ENCODE measurements at places on chromosomes 5 and 9.

DNA sequence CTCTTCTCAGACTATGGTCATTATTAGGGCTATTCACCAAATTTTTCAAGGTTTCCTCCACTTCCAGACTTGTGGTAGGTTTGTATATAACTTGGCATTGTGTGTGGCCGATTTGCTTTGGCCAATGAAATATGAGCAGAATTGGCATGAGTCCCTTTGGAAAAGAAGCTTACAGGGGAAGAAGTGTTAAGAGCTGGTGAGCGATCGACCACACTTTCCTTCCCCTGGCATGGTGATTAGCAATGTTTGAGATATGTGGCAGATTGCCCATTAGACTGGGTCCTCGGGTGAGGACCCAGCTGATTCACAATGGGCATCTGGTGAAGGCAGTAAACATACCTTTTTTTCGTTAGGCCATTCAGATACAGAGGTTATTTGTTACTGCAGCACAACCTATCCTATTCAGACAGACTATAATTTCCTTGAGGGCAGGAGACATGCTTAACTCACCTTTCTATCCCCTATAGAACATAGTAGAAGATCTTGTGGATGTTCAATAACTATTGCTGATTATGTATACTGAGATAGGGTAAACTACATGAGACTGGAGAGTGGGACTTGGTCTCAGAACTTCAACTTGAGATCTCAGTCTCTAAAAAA is 62.8 kb upstream of the KLF9 start:
- DNase-seq: no peak

DNA sequence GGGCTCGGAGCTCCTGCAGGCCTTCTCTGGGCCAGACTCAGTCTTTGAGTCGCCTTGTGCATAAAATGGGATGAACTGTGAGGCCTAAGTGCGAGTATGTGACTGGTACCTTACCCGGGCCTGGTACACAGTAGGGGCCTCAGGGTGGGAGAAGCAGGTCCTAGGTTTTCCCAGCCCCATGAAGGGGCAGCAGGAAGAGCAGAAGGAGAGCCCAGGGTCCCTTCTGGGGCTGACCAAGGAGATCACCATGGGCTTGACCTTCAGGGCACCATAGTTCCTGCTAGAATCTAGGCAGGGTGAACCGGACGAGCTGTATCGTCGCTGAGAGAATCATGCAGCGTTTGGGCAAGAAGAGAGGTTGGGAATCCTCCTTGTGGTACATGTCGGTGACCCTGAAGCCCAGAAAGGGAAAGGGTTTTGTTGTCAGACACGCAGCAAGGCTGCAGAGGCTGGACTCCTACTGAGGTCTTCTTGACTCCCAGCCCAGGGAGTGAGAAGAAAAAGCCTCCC is 373 bp upstream of the PHYKPL start:
- DNase-seq: no peak

DNA sequence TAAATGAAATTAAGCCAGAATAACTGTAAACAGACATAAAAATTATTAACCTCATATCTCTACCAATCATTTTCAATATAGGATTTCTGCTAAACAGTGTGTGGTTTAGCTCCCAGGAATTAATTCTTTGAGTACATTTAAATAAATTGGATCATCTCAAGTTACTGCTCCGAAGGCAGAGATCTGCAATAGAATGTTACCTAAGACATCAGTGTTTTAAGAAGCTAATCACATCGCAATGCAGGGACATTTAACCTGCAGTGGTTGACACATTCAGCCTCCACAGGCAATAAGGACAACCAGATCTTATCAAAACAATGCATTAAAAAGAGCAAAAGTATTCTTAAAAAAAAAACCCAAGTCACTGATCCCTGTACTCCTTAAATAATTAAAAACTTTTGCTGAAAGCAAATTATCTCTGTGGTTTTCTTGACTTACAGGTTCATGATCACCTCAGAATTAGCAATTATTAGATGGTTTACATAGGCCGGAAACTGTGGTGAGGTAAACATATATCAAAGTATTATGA is 45.7 kb downstream of the PRDM6 start:
- no peak for DNase-seq

GRCh38 chr5:170748951-170749471 is 34.5 kb upstream of the GABRP start:
- DNase-seq: no peak

GRCh38 chr5:161138751-161139455 is 286.9 kb upstream of the ATP10B start:
- no peak for DNase-seq

DNA sequence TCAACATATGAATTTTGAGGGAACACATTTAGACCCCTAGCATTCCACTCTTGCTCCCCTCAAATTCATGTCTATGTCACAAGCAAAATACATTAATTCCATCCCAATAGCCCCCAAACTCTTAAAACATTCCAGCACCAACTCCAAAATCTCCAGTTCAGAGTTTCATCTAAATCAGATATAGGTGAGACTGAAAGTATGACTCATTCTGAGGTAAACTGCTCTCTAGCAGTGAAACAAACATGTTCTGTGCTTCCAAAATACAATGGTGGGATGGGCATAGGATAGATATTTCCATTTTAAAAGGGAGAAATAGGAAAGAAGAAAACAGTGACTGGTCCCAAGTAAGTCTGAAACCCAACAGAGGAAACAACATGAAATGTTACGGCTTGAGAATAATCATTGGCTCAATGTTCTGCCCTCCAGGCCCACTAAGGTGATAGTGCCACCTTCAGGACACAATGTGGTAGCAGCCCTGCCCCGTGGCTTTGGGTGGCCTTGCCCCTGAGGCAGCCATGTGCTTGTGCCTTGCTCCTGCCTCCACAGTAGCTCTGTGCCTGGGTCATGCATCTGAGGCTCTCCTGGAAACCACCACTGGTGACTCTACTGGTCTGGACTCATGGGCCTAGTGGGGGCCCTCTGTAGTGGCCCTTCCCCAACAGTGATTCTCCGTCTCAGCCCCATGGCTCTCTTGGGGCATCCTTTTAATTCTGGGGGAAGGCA is 36.4 kb upstream of the IPPK start:
- no peak for DNase-seq

- no peak for DNase-seq
Observed at GRCh38 chr5:167280111-167280510, 1011.3 kb upstream of the WWC1 start.

DNA sequence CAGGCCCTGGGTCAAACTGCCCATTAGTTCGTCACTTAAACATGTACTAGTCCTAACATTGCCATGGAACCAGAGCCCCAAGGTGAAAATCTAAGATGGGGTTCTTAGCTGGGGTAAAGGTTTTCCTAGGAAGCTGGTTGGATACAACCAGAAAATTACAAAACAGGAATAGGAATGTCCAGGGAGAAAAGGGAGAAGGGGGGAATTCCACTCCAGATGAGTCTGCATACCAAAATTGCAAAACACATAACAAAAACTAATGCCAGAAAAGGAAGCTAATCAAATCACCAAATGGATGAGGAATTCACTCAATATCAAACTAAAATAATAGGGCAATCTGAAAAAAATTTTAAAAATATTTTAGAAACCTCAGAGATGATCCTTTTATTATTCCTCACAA is 396.2 kb downstream of the EFNA5 start:
- DNase-seq: no peak

DNA sequence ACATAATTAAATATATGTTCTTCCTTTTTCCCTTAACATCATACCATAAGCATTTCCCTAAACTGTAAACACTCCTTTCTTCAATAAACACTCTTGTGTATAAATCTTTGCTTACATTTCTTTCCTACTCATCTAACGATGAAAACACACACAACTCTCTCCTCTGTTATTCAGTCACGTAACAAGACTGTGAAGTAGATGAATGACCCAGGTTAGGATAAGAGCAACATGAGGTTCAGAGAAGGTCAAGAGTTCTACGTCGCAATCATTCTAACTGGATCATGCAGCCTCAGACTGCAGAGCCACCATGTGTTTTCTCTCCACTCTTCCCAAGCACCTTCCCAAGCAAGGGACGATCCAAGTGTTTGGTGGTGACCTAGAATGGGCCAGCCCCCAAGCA is 70.5 kb upstream of the SPTLC1 start:
- no peak for DNase-seq

- no peak for DNase-seq
Observed at GRCh38 chr9:98634685-98635336, 73.9 kb downstream of the GABBR2 start.

DNA sequence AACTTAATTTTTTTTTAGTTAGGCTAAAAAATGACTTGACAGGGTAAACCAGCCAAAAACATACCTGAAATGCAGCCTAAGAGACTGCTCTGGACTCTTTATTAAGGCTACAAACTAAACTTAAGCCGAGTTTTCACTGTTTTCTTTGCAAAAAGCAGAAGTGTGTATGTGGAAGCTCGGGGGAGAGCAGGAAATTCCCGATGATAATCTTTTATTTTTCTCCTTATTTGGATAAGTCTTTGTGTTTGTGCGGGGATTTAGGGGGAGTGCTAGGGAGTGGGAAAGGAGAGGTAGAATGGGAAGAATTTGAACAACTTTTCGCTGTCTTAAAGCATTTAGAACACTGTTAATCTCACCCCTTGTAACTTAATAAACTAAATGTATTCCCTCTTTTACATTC is 30.7 kb upstream of the GPR21 start:
- DNase-seq: no peak

- no peak for DNase-seq
Observed at GRCh38 chr9:126456441-126457174, 130.0 kb downstream of the MVB12B start.

- DNase-seq: no peak
Observed at GRCh38 chr5:156815988-156816599, 34.0 kb upstream of the PPP1R2B start.

DNA sequence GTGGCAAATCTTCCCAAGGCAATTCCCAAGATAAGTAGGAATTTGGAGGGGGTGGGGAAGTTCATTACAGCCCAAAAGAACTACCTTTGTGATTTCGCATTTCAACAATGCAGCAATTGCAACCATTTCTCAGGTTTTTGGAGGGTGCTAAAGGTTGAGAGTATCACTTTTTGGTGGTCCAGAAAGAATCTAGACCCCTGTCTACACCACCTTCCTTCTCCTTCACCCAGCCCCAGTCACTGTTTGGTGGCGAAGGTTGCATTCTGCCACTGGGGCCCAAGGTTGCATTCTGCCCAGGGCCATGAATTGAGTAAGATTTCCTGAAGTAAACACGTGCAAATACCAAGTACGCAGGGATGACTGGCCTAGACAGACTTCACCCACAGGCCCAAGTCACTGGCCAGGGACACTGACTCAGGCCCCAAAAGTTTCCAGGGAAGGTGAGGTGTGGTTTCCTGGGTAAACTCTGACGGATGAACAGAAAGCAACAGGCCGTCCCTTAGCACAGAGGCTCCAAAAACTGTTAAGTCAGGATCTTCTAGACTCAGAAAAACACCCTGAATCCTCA is 5.7 kb downstream of the PDE6A start:
- DNase-seq: no peak

DNA sequence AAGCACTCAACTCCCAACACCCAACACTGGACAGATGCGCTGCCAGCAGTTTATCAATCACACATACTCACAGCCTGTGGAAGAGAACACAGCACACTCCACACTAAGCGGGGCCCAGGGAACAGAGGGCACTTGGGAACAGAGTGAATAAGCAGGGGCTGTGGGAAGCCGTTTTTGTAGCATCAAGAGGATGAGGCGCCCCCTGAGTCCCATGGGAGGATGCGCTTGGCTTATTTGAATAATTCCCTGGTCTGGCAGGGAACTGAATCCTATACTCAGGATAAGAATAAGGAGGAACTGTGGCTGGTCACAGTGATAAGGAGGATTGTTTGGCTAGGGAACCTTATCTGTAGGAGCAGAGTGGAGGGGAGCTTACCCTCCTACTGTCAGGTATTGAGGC is 96.1 kb upstream of the DNAH5 start:
- DNase-seq: no peak

DNA sequence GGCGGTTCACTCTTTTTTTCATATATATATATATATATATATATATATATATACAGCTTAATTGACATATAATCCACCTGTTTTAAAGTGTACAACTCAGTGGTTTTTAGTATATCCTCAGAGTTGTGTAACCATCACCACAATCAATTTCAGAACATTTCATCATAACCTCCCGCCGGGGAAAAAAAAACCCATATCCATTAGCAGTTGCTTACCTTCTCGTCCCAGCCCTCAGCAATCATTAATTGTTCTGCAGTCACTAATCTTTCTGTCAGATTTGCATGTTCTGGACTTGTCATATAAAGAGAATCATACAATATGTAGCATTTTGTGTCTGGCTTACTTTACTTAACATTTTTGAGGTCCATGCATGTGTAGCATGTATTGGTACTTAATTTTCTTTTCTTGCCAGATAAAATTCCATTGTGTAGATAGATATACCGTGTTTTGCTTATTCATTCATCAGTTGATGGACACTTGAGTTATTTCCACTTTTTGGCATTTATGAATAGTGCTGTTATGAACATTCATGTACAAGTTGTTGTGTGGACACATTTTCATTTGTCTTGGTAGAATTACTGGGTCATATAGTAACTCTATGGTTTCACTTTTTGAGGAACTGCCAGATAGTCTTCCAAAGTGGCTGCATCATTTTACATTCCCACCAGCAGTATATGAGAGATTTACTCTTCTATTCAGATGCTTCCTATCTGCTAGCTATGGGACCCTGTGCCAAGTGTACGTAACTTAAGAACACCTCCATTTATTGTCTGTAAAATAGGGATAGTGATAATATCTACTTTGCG is 3.5 kb upstream of the RNF145 start:
- no peak for DNase-seq

GRCh38 chr9:89409466-89409865 is 88.4 kb downstream of the SEMA4D start:
- DNase-seq: no peak

DNA sequence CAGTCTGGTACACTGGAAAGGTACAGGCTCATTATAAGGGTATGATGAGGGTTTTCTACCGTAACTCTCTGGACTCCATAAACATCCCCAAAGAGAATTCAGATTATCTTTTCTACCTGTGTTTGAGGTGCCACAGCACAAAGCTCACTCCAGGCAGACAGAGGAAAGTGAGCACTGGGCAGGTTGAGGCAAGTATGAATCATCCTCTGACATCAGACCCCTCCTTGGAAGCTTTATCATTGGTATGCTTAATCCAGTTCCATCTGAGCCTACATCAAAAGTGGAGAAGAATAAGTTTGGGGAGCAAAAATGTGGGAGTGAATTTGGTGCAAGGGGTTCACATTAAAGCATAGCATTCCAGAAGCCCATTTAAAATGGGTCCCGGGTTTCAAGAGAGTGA is 21.7 kb downstream of the C9orf152 start:
- DNase-seq: no peak

DNA sequence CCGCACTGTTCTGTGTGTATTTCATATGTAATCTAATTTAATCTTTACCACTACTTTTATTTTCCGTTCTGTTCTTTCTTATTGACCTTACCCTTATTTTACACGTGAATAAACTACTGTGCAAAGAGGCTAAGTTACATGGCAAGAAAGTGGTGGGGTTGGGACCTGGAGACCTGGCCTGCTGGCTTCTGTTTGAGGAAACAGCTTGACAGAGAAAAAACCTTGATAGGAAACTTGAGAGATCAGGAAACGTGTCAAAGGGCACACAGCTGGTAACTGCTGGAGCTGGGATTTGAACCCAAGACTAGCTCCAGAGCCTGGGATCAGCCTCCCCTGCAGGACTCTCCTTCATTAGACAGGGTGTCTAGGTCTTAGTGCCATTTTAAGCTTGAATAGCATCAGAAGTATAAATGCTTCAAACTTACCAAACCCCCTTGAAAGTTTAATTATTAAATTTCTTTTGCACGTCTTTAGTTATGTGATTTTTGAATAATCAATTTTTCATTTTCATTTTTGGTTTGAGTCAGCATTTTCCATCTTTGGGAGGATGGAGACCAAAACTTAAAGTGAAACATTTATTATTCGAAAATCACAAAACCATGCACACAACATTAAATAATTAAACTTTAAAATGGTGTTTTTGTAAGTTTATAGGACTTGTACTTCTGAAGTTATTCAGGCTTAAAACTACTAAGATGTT is 129.5 kb downstream of the RGS3 start:
- no peak for DNase-seq

All from DMS79 (cell line).